ENCODE measurements at places on chromosomes 13 and 19.
A peak's percentile ranks its signal among the peaks of the same experiment; 100 is the strongest.

GRCh38 chr13:43880926-43881325 lies 1.2 kb downstream of the LACC1 start:
- no peak for DNase-seq

DNA sequence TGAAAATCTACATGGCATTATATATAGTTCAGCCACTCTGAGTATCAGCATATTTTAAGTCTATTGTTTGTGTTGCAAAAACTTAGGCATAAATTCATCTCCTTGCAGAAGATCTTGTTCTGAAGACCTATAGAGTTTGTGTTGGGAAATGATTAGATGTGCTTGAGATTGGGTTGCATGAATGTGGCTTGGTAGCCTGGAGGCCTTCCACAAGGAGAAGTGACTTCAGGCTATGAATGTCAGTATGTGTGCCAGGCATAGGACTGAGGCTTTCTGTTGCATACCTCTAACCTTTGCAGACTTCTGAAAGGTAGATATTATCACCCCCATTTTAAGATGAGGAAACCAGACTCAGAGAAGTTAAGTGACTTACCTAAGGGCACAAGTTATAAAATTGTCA lies 188.6 kb downstream of the OLFM4 start:
- no peak for DNase-seq

GRCh38 chr19:7994928-7995809 lies 10.3 kb downstream of the ELAVL1 start:
- no peak for DNase-seq

GRCh38 chr13:75800545-75800944 lies 164.4 kb downstream of the LMO7 start:
- DNase-seq: no peak

DNA sequence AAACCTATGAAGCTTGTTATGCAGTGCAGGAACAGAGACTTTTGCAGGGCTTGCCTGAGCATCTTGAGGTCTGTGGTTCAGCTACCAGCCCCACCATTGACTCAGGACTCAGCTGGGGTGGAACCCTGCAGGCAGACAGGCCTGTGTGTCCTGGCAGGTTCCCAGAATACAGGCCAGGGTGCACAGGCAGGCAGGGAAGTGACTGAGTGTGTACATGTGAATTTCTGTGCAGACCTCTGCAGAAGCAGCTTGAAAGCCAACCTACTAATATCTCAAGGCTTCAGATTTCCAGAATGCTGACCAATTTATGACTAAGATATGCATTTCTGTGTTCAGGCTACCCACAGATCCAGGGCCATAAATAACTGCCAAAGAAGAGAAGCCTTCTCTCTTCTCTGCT lies 254.4 kb downstream of the DLEU7 start:
- DNase-seq: peak; percentile 16

Measured in LoVo (cell line).